ENCODE measurements at places on chromosomes 12 and 14.

DNA sequence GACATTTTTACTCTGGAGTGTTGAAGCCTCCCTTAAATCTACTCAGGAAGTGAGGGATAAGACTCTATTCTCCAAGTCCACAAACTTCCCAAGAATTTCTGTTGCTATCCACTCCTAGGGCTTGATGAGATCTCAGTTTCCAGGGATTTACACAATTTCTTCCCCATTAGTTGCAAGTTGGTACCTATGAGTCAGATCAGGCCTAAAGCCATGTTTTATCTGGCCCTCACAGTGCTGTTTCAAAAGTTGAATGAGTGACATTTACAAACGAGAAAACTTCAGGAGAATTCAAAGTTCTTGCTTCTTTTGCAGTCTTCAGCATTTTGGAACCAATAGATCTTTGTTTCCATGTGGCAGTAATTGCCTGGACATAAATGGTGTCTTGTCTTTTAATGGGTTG is 156.4 kb upstream of the SYT10 start:
- no peaks in the 10 kb centered on the region for H3K36me3 ChIP-seq
- peaks cover 5% of the 10 kb centered on the region for H3K4me1 ChIP-seq
- DNase-seq: peak; percentile 49
- H3K27me3 ChIP-seq: no peaks in the 10 kb centered on the region
- H3K4me3 ChIP-seq: no peak overlapping the region
- H3K27ac ChIP-seq: peak overlapping the region; percentile 76

DNA sequence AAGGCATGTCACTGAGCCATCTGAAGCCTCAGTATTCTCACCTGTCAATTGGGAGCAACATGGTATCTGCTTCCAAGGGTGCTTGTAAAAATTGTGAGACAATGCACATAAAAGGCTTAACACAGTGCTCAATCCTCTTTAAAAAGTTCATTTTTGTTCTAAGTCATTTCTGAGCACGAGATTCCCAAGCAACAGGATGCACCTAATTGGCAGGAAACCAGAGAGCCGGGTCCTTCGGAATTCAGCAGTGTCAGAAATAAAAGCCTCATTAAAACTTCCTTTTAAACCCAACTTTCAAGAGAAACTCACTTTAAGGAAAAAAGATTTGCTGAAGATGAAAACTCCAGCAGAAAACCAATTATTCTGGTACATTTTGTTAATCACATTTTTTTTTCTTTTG is 112.4 kb upstream of the NOS1 start:
- no peak overlapping the region for H3K27ac ChIP-seq
- H3K27me3 ChIP-seq: no peaks in the 10 kb centered on the region
- H3K4me3 ChIP-seq: no peak overlapping the region

DNA sequence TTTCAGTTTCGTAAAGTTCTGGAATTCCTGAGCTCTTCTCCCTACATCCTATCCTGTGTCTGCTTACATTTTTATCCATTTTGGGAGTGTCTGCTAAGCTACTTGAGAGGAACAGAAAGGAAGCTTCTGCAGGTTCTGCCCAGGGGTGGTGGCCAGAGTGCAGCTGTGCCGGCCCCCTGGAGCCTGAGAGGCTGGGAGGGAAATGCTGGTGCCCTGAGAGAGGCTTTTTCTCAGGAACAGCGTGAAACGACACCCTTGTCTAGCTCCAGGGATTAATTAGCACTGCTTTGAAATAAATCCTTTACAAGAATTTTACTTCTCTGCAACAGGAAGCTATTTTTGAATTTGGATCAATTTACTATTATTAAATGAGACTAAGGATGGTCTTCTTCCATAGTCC is 165.4 kb downstream of the SLC15A5 start:
- no peak overlapping the region for H3K27ac ChIP-seq
- no peaks in the 10 kb centered on the region for H3K4me1 ChIP-seq
- no peak overlapping the region for H3K4me3 ChIP-seq
- peak; percentile 85 for DNase-seq

DNA sequence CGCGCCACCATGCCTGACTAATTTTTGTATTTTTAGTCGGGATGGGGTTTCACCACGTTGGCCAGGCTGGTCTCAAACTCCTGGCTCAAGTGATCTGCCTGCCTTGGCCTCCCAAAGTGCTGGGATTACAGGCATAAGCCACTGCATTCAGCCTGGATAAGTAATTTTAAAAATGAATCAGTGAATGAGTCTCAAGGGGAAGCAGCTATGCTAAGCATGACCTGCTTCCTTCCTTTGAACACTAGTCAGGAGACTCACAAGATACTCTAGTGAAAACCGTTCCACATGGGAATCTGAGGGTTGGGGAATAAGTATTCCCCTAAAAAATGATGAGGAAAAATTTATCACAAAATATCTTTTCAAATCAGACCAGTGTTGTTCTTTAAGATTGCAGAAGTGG is 10.7 kb upstream of the FAM234B start:
- H3K4me1 ChIP-seq: no peaks in the 10 kb centered on the region
- H3K27me3 ChIP-seq: no peaks in the 10 kb centered on the region
- no peak overlapping the region for H3K4me3 ChIP-seq
- H3K36me3 ChIP-seq: no peaks in the 10 kb centered on the region
- no peak overlapping the region for H3K27ac ChIP-seq

GRCh38 chr12:3218228-3219171 is 141.3 kb downstream of the TSPAN9 start:
- H3K27me3 ChIP-seq: no peaks in the 10 kb centered on the region
- H3K4me1 ChIP-seq: peaks cover 4% of the 10 kb centered on the region
- no peak for DNase-seq
- no peak overlapping the region for H3K27ac ChIP-seq
- H3K36me3 ChIP-seq: peaks cover 7% of the 10 kb centered on the region

- no peaks in the 10 kb centered on the region for H3K36me3 ChIP-seq
- H3K27ac ChIP-seq: peak overlapping the region; percentile 3
- H3K4me3 ChIP-seq: peak overlapping the region; percentile 71
- no peaks in the 10 kb centered on the region for H3K27me3 ChIP-seq
- H3K4me1 ChIP-seq: peaks cover 6% of the 10 kb centered on the region
Measured at GRCh38 chr12:30823156-30823699, 68.5 kb upstream of the CAPRIN2 start.

- DNase-seq: peak; percentile 18
- H3K36me3 ChIP-seq: peaks cover 35% of the 10 kb centered on the region
- no peaks in the 10 kb centered on the region for H3K27me3 ChIP-seq
- H3K27ac ChIP-seq: no peak overlapping the region
- H3K4me3 ChIP-seq: no peak overlapping the region
Measured at GRCh38 chr14:102209224-102209966, 69.7 kb downstream of the WDR20 start.

DNA sequence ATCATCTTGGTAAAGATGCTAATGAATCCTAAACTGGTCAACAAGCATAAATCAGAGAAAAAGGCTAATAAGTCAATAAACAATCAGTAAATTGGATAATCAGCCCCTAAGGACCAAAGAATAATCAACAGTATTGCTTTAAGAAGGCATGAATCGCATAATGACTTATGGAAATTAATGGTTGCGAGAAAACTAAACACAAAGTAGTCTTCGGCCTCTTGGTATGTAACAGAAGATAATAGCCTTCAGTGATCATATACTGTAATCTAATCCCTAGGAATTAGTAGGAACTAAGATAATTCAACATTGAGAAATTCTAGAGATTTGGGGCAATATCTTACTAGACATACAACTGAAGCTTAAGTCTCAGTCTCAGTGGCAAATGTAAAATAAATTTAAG is 122.1 kb downstream of the PRKCH start:
- H3K27me3 ChIP-seq: no peaks in the 10 kb centered on the region
- peaks cover 10% of the 10 kb centered on the region for H3K4me1 ChIP-seq
- no peak overlapping the region for H3K4me3 ChIP-seq

DNA sequence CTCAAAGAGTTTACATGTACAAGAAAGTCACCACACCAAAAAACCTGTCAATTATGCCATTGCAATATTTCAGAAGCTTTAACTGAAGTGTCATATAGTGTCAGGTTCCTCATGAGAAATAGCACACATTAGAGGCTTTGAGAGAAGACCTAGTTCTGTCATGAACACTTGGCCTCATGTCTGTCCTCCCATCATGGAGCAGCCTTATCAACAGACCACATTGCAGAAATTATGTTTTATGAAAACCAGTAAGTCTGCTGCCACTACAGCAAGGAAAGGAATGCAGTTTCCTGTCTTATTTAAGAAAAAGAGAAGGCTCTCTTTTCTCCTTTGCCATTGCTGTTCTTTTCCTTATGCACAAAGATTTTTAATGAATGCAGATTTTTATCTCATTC is 26.2 kb upstream of the CLEC2D start:
- H3K4me3 ChIP-seq: no peak overlapping the region
- H3K27ac ChIP-seq: no peak overlapping the region
- peaks cover 9% of the 10 kb centered on the region for H3K4me1 ChIP-seq
- H3K36me3 ChIP-seq: no peaks in the 10 kb centered on the region

- peak overlapping the region; percentile 27 for H3K27ac ChIP-seq
- DNase-seq: no peak
- no peak overlapping the region for H3K4me3 ChIP-seq
- H3K27me3 ChIP-seq: no peaks in the 10 kb centered on the region
- H3K36me3 ChIP-seq: no peaks in the 10 kb centered on the region
- H3K4me1 ChIP-seq: peaks cover 6% of the 10 kb centered on the region
Measured at GRCh38 chr12:20264608-20265114, 103.7 kb upstream of the PDE3A start.

- no peak overlapping the region for H3K4me3 ChIP-seq
- H3K27ac ChIP-seq: no peak overlapping the region
- DNase-seq: no peak
- H3K4me1 ChIP-seq: no peaks in the 10 kb centered on the region
Measured at GRCh38 chr12:83153177-83153576, 466.5 kb downstream of the TMTC2 start.

DNA sequence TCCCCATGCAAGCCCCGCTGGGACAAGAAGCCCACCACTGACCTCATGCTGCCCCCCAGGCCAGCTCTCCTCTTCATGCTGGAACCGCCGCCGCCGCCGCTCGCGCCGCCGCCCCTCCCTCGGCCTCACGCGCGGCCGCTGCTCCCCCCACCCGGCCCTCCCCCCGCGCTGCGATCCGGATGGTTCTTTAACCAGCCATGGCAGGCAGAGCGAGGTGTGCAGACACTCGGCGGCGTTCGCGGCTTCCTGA is at the start of gene DCAF5:
Gene DCAF5 (minus strand): TSS at position 218 of the 250 bp plus-strand sequence. CDS start 141 bp downstream, at position 77.
- no peaks in the 10 kb centered on the region for H3K27me3 ChIP-seq
- H3K4me3 ChIP-seq: peak within 1 kb of the TSS; percentile 89
- H3K36me3 ChIP-seq: no peaks in the 10 kb centered on the region
- H3K27ac ChIP-seq: peak within 1 kb of the TSS; percentile 88
- no peaks in the 10 kb centered on the region for H3K4me1 ChIP-seq
- peak; percentile 93 for DNase-seq

- H3K27ac ChIP-seq: no peak overlapping the region
- H3K4me3 ChIP-seq: no peak overlapping the region
- H3K36me3 ChIP-seq: no peaks in the 10 kb centered on the region
- H3K4me1 ChIP-seq: no peaks in the 10 kb centered on the region
Measured at GRCh38 chr12:90965204-90965603, 10.2 kb upstream of the CCER1 start.

- H3K4me1 ChIP-seq: no peaks in the 10 kb centered on the region
- DNase-seq: no peak
- no peak overlapping the region for H3K27ac ChIP-seq
- no peak overlapping the region for H3K4me3 ChIP-seq
- no peaks in the 10 kb centered on the region for H3K36me3 ChIP-seq
- no peaks in the 10 kb centered on the region for H3K27me3 ChIP-seq
Measured at GRCh38 chr12:26514364-26514763, 318.6 kb downstream of the ITPR2 start.

GRCh38 chr12:68189821-68190242 is 30.3 kb upstream of the IFNG start:
- no peak overlapping the region for H3K27ac ChIP-seq
- no peak for DNase-seq

GRCh38 chr12:2054091-2055018 is 1.6 kb downstream of the CACNA1C start:
- H3K4me1 ChIP-seq: peaks cover 5% of the 10 kb centered on the region
- H3K36me3 ChIP-seq: no peaks in the 10 kb centered on the region
- H3K27ac ChIP-seq: no peak overlapping the region
- H3K27me3 ChIP-seq: no peaks in the 10 kb centered on the region
- no peak for DNase-seq
- peak overlapping the region; percentile 72 for H3K4me3 ChIP-seq

GRCh38 chr14:103561381-103562178 is 877 bp downstream of the BAG5 start:
- DNase-seq: peak; percentile 89
- H3K27ac ChIP-seq: peak overlapping the region; percentile 99
- H3K4me1 ChIP-seq: no peaks in the 10 kb centered on the region
- H3K4me3 ChIP-seq: peak overlapping the region; percentile 97

- no peaks in the 10 kb centered on the region for H3K36me3 ChIP-seq
- no peaks in the 10 kb centered on the region for H3K27me3 ChIP-seq
- H3K4me1 ChIP-seq: no peaks in the 10 kb centered on the region
- DNase-seq: no peak
- H3K27ac ChIP-seq: no peak overlapping the region
Measured at GRCh38 chr12:3726456-3726855, 26.5 kb downstream of the CRACR2A start.

- peaks cover 3% of the 10 kb centered on the region for H3K36me3 ChIP-seq
- no peaks in the 10 kb centered on the region for H3K27me3 ChIP-seq
- no peak overlapping the region for H3K4me3 ChIP-seq
Measured at GRCh38 chr12:27554421-27555186, 30.6 kb downstream of the PPFIBP1 start.
